ENCODE measurements at places on chromosomes 4 and X.

DNA sequence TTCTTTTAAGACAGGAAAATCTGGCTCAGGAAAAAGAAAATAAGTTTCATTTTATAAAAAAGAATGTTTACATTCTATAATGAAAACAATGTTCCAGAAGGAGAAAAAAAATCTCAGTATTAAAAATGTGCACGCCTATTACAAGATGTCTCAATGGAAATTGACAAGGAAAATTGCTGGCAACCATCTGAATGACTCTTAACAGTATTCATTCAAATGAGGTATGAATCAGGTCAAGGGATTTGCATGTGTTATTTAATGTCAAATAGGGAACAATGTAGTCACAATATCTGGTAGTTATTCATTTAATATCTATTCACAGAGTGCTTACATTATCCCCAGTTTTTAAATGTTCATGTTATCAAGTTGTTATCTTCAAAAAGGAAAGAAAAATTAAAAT is 208.4 kb upstream of the TRAM1L1 start:
- DNase-seq, result no peak

DNA sequence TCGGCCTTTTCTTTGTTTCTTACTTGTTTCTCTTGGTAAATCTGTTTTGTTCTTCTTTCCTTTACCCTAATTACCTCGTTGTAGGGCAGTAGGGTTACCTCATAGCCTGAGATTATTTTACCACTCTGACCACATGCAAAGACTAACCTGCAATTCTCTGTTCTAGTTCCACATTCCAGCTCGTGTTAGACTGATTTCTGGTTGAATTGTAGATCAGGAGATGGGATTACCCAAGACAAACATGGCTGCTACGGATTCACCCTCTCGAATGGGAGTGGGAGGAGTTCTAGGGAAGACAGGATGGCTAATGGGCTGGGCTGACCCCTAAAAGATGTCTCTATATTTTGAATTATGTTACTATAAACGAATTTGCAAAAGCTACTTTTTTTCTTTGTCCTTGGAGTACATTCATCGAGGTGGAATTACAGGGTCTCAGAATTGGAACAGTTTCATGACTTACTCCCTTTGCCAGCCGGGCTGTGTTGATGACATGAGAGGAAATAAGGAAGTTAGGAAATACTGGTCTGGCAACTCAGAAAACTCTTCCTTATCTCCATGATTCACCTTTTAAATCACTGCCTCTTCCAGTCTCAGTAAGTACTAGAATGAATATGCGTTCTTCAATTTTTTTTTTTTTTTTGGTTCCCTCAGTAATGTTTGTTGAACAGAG is 36.7 kb upstream of the FBXW7 start:
- no peak for DNase-seq

- no peak for DNase-seq
Measured at GRCh38 chrX:48737940-48738339, 23.6 kb upstream of the GLOD5 start.

DNA sequence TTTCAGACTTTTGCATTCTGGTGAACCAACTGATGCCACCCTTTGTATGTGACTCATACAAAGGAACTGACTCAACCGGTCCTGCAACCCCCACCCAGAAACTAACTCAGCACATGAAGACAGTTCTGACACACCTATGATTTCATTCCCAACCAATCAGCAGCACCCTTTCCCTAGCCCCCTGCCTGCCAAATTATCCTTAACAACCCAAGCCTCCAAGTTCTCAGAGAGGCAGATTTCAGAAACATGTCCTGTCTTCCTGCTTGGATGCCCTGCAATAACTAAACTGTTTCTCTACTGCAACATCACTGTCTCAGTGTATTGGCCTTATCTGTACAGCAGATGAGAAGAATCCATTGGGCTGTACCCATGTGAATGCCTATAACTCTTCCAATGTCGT is 284.7 kb downstream of the CAMK2D start:
- no peak for DNase-seq

DNA sequence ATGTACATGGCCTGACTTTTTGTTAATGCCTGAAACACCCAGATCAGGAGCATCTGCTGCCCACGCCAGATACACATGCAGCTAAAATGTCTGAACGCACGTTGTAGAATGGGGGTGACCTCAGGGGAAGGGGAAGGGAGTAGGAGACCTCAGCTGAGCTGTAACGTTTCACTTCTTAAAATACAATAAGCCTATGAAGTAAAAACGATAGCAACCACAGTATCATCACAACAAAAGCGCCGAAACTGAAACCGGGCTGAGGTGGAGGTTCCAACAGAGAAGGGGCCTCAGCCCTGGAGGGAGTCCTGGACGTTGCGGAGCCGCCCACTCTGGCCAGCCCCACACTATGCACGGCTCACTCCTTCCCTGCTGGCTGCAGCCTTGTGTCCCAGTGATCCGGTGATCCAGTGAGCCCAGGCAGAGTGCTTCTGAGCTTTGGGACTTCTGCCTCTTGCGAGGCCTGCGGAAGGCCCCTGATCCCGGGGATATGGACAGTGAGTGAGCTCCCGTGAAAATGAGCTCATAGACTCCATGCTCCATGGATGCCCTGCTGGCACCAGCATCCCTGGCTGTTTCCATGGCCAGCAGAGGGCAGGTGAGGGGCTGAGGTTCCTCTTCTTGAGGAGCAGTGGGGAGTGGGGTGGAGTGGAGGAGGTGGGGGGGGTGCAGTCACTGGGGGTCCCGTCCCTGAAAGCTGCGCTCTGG is 52.0 kb downstream of the HMX1 start:
- no peak for DNase-seq

GRCh38 chrX:42020225-42020624 is 96.9 kb upstream of the CASK start:
- DNase-seq, result no peak

DNA sequence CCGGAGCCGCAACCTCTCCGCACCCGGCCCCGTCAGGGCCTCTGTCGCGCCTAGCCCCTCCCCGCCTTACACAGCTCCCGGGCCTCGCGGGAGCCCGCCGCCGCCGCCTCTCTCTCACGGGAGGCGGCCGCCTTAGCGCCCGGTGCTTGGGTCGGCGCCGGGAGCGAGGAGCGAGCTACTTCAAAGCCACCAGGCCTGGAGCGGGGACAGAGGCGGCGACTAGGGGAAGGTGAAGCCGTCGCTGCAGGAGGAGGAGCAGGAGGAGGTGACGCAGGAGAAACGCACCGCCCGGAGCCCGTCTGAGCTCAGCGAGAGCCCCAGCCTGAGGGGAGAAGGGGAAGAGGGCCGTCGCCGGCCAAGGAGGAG is 250 bp downstream of the USP9X start:
- DNase-seq, result peak; percentile 8
